ENCODE measurements at places on chromosomes 3 and 15. TPM values are rescaled to one million over a fixed set of nuclear protein-coding genes. Genes with fewer than 3 reads are reported as not detected.
A peak's percentile ranks its signal among the peaks of the same experiment; 100 is the strongest.

The BOC gene
- total RNA-seq = 7.4 TPM

The GAP43 gene
- total RNA-seq = not detected

The GRK7 gene
- not detected for total RNA-seq

The FANCD2 gene
- total RNA-seq = not detected

The SAXO2 gene
- total RNA-seq = 2.0 TPM

The KLF15 gene
- 94.5 TPM for total RNA-seq

The TLR9 gene
- 0.41 TPM for total RNA-seq

The HCLS1 gene
- 7.3 TPM for total RNA-seq

The RAB8B gene
- 7.2 TPM for total RNA-seq

GRCh38 chr3:27610800-27611525 is 111.2 kb downstream of the EOMES start:
- DNase-seq = no peak

DNA sequence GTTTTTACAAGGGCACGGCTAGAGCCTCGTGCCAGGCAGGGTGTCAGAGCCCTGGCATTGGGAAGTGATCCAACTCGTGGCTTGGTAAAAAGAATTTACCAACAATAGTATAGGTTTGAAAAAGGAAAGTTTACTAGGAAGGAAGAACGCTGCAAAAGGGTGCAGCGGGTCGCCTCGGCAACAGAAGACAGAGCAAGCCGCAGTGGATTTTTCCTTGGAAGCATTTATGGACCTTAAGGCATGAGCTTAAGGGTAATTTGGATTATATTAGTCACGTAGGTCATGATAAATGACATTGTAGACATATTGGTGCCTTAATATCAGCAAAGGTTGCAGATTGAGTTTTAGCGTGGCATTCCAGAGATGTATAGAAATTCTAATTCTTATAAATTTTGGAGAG is 163.4 kb upstream of the PPP2R3A start:
- no peak for DNase-seq

GRCh38 chr15:73727330-73727976 is 25.7 kb downstream of the INSYN1 start:
- DNase-seq = no peak

- DNase-seq = no peak
These were observed 158.6 kb upstream of the NR2F2 start for GRCh38 chr15:96171853-96172296.

- no peak for DNase-seq
These were observed 33.9 kb upstream of the STT3B start for GRCh38 chr3:31498791-31499190.

GRCh38 chr15:74364936-74365597 is 2.4 kb downstream of the CYP11A1 start:
- DNase-seq = no peak

DNA sequence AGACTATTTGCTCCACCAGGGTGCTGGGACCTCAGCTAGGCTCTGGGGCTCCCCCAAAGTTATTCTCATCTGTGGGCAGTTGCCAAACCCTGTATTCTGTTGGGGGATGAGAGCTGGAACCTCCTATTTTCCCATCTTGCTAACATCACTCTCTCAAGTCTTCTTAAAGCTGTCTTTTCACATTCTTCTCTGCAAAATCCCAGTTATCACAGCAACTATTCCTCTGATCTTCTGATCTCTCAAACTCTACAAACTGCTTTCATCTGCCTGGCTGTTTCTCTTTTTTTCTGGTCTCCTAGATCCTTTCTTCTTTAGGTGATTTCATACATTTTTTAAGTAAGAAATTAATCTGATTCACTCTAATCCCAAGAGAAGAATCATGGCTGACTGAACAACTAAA is 10.7 kb upstream of the ADAMTSL3 start:
- DNase-seq = no peak

DNA sequence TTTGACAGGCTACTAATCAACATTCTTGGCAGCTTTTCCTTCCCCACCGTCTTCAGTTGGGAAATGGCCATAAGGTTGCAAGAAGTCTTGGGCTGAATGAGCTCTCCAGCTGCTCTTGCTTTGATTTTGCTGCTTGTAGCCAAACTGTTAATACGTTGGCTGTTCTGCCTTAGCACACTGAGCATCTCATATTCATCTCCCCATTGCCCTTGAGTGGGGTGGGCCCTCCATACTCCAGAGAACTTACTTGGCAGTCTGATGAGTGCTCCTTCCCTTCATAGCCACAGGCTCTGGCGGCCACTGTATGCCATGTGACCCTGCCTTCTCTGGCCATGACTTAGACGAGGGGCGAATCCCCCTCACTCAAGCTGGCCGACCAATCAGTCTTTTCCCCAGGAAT is 25.8 kb upstream of the PAQR5 start:
- no peak for DNase-seq

GRCh38 chr3:69164296-69164695 is 41.9 kb upstream of the LMOD3 start:
- no peak for DNase-seq

DNA sequence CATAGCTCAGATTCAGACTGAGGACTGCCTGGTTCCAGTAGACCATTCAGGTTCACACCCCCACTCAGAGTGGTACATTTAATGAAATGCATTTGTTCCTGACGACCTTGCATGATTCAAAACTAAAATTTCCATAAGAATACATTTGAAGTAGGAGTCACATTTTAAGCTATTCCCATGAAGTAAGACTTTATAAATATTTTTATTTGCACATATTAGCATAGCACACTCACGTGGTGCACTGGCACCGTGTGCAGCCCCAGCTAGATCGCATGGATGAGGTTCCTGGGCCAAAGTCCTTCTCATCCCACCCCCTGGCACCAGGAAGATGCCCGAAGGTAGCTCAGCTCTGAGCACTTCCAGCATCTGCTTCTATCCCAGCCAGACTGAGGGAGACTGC is 59.4 kb downstream of the SLCO2A1 start:
- no peak for DNase-seq

GRCh38 chr3:125000661-125001060 is 55.1 kb downstream of the HEG1 start:
- no peak for DNase-seq

GRCh38 chr15:85403745-85404144 is 23.3 kb downstream of the AKAP13 start:
- peak; percentile 32 for DNase-seq

DNA sequence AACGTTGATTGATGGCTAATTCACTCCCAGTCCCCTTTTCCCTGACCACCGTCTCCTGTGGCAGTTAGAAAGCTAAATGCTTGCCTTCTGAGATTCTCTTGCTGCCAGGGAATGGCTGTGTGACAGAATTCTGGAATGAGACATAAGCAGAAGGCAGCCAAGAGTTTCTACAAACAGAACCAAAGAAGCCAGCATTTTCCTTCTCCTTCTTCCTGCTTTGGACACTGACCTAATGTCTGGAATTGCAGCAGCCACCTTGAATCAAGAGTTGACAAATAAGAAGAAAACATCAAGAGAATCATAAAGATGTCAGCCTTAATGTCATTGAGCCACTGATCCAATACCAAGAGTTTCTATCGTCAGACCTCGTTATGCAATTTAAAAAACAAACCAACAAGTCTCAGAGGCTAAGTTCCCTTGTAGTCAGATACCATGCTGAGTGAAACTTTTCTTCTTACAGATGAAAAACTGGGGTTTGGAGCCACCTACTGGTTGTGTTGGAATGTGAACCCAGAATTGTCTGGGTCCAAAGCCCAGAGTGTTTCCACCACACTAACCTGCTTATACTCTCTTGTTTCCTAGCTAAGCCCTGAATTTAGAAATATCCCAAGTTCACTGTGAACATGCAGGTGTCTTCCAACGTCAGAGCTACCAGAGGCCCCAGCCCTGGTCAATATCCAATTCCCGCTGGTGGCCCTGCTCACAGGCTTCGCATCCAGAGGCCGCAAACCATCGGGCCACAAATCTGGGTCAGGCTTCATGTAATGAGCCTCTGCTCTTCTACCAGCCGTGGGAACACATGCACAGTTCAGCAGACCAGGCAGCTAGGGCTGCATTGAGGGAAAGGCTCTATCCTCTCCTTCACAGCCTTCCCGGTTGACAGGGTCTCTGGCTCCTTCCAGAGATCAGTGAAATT is 42.5 kb downstream of the MCF2L2 start:
- DNase-seq = no peak

GRCh38 chr3:180678231-180678630 is 1.1 kb downstream of the CCDC39 start:
- DNase-seq = no peak

DNA sequence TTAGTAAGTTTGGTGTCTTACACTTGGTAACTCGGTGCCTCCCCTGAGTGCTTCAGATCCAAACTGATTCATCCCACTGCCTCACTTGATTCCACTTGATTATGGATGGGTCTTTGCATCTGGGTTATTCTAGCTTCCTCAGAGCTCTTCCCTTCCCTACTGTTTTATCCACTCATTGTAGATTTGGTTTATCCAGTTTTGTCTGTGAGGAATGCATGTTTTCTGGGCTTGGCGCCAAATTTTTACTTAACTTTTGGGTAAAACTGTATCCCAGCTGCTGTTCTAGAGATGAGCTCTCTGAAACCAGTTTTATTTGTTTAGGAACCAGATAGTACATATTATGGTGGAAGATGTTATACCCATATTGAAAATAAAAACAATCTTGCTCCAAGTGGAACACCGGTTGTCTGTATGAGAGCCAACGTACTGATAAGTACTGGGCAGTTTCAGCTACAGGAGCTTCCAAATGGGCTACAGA is 20.9 kb downstream of the RAD54L2 start:
- DNase-seq = no peak

GRCh38 chr3:123595396-123596180 is 10.7 kb upstream of the HACD2 start:
- DNase-seq = no peak

DNA sequence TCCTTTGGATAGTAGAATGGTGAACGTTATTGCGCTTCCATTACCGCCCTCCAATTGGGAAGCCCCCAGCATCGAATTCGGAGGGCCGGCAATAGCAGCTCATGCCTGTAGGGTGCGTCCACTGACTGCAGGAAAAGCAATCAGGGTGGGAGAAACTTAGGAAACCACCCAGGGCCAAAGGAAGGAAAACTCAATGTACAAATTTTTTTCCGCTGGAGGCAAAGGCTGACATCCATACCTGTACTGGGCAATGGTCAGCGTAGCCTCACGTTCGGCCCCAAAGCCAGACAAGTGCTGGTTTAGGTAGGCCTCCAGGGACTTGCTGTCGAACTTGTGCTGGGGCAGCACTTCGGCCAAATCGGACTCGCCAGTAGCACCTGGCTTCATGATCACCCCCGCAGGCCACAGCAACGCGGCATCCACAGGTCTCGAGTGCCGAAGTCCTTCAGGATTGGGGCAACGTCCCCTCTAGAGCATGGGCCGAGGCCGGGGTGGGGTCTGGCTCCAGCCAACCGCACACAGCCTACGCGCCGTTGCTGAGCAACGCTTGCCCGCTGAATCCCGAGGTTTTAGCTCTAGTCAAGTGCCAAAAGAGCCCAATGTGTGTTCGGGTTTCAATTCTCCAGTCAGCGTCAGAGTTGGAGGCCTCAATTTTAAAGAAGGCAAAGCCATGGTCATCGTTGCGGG is at the start of gene ACAD11:
TSS of gene ACAD11 (minus strand) at position 445 of the 687 bp plus-strand sequence. CDS start at position 387, 58 bp downstream.
- DNase-seq = peak; percentile 60

- no peak for DNase-seq
These were observed 507.0 kb downstream of the TBL1XR1 start for GRCh38 chr3:176690083-176690869.

DNA sequence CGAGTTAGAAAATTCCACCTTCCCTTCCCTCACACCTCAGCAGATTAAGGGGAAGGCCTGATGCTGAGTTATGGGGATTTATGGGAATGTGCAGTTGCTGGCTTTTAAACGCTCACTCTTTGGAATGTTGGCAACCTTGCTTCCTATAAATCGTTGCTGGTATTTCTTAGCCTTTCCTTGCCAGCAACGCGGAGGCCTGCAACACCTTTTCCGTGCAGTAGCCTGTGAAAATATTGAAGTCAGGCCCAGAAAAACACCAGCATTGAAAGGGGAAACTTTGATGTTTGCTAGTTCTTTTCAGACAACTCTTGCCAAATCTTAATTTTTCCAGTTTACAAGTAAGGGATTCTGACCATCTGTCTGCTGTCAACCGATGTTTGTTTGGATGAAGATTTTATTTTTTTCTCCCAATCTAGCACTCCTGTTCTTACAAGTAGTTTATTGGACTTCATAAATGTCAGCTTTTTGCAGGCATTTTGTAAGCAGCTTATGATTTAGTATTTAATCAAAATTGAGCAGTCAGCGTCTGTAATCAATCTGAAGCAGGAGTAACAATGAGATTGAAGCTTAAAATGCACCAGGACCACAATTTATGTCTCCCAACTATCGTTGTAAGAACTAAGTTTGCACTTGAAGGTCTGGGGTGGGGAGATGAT is 251.0 kb downstream of the RPLP1 start:
- DNase-seq = no peak

DNA sequence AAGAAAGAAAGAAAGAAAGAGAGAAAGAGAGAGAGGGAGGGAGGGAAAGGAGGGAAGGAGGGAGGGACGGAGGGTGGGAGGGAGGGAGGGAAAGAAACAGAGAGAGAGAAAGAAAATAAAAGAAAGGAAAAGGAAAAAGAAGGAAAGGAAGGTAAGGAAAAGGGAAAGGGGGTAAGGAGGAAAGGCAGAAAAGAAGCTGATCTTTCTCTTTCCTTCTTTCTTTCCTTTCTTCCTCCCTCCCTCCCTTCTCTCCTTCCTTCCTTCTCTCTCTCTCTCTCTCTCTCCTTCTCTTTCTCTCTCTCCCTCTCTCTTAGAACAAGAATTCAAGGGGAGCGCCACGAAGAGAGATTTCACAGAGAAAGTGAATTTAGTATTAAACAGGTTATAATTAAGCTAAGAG is 25.8 kb upstream of the TMCC1 start:
- DNase-seq = no peak

DNA sequence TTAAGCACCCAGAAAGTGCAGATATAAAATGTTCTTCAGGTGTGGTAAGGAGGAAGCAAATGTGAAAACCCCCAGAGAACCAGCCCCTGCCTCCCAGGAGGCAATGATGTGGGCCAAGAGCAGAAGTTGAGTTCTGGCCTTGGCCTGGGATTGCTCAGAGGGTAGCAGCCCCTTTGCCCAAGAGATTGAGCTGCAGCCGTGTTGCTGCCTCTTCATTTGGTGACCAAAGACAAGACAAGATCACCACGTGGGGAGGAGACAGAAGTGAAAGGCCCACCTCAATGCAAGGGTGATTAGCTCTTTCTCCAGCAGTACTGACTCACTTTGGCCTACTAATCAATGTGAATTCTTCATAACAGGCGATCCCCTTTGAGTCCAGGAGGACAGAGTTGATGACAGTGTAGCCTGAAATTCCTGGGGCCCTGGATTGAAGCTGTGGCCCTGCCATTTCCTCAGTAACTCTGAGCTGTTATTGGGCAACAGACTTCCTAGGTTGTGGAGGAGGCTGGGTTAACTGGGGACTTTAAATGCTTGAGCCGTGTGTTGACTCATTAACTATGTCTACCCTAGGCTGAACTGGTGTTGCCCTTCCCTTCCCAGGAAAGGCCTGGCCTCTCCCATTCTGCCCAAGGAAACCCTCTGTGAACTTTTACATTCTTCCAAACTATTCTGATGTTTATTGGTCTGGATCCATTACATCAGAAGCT is 86.5 kb downstream of the ST6GAL1 start:
- DNase-seq = no peak

DNA sequence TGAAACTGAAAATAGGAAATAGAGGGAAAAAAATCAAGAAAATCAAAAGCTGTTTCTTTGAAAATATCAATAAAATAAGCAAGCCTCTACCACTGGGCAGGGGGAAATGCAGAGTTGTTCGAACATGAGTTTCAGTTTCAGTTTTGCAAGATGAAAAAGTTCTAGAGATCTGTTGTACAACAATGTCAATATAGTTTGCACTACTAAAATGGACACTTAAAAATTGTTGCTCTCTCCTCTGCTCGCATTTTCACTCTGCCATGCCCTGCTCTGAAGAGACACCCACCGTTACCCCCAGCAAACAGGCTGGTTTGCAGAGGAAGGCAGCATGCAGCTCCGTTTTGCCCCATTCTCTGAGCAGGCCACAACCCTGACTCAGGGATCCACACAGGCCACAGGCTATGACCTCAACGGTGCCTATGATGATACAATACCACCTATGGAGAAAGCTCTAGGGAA is 64.5 kb downstream of the ZNF148 start:
- DNase-seq = no peak
